Activated CD4-positive, alpha-beta T cell treated with anti-CD3 and anti-CD28 coated beads, Interleukin-2, amount 10 ng/mL, durations not matched to agents 24 days and 14 days (primary cell): ENCODE measurements at places on chromosomes 1 and 21.

DNA sequence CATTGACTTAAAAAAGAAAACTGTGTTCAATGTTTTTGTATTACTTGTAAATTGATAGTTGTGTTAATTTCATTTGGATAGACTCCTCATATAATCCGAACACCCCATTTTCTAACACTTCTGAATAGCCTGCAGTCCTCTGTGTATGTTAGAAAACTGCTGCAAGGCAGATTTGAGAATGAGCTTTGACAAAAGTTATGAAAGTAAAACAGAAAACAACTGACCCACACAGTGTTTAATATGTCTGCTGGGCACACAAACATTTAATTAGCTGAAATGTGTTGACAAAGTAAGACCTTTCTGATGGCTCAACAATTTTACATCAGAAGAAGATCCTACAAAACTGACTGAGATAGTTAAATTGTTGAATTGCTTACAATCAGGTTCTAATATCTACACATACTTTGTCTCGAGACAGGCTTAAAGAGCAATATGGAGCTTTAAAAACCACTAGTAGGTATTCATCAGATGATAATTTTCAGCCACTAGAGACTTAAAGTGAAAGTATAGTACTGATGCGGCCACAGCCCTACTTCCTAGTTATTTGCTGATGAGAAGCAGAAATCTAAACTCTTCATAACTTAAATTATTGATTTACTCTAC, 40.0 kb upstream of the PRMT6 start:
- DNase-seq, result no peak

GRCh38 chr1:28358716-28359115, 10.8 kb upstream of the PHACTR4 start:
- no peak for DNase-seq

DNA sequence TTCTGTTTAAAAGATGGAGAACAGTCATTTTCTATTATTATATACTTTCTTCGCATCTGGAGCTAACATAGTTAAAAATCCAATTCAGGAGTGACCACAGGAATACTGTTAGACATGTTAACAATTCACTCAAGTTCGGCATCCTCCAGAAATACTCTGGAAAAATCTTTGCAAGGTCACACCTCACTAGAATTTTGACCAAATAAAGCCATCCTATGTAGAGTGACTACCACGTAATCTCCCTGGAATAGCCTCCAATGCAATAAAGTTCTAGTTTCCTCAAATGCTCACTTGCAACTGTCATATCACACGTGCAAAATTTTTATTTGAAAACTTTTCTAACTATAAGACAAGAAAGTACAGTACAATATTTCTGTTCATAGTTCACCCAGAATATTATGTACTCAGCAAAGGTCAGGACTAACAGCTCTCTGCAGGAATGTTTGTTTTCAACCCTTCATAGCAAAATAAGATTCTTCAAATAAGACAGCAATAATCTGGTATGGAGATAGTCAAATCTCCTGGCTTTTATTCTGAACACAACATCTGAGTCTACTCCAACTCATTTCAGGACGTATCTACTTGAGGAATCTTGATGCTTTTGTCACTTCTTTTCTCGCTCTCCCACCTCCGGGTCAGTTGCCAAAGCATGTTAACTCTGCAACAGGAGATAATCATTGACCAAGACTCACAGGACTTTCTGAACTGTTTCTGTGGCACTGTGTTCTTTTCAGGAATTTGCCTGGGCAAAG, 82.6 kb downstream of the GDAP2 start:
- no peak for DNase-seq

GRCh38 chr1:187451238-187451637, 622.5 kb downstream of the PLA2G4A start:
- DNase-seq, result no peak

GRCh38 chr1:245575710-245576109, 420.9 kb downstream of the KIF26B start:
- DNase-seq, result no peak

- DNase-seq, result no peak
Observed at GRCh38 chr1:197916500-197916983, 630 bp upstream of the LHX9 start.

GRCh38 chr1:231776757-231777062, 150.1 kb downstream of the DISC1 start:
- DNase-seq, result no peak

DNA sequence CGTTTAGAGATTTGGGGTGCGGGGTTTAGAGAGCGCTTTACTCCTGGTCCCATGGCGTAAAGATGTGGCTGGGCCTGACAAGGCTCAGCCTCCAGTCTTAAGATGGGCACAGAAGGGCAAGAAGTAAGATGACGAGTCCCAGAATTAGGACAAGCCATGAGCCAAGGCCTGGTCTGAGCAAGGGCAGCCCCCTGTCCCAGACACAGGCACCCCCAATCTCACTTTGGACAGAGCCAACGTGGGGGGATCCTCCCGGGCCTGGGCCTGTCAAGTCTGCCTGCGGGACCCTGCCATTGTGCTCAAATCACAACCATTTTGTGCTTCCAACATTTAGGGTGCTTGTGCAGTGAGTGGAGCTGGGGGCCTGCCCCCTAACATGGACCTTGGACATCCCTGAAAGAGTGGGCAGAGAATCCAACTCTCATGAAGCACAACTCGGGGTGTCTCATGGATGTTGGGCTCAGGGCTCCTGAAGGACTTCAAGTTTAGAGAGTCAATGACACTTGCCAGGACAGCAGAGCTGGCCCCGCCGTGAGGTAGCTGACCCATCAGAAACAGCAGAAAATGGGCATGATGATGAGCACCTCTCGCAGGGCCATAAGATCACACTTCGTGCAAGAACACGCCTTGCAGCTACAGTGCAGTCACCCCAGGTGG, 52.6 kb downstream of the KIF21B start:
- no peak for DNase-seq
